ENCODE measurements at places on chromosomes 2 and 18. TPM values are rescaled to one million over a fixed set of nuclear protein-coding genes. Genes with fewer than 3 reads are reported as not detected.

Gene ATP9B
- 7.2 TPM for total RNA-seq

Gene SP5
- 2.1 TPM for total RNA-seq

Gene ATP5MC3
- 368 TPM for total RNA-seq

Gene SOX11
- total RNA-seq: 11.9 TPM

Gene ABCG5
- not detected for total RNA-seq

DNA sequence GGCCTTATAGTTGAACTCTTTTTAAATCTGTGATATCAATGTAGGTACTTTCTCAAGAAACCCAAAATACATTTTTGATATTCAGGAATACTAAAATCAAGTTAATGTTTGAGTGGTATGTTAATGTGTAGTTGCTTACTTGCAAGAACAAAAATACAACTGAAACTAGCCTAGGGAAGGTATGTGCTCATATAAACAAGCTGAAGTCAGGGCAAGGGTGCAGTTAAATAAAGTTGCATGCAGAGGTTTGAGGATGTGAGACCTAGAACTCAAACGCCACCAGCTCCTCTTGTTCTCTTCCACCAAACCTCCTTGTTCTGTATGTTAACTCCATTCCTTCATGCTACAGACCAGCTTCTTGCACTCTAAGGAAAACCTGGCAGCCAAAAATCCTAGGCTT, 388.3 kb upstream of the SMIM21 start:
- no peak for DNase-seq

GRCh38 chr2:177675350-177675821, 282.8 kb downstream of the AGPS start:
- DNase-seq: no peak

DNA sequence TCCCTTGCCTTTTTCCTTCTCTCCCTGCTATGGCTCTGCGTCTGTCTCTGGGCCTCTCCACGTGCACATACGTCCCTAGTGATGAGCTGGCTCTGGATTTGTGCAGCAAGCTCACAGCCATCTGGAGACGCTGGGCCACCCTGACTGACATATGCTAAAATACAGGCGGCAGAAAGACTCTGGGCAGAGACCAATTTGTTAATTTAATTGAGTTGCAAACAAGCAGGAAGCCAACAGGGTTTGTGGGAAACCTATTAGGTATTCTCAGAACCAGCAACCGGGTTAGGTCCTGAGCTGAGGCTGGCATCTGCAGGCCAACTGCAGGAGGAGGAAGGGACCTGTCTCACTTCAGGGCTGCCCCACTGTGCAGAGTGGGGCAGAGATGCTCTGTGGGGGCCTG, 53.5 kb upstream of the SMAD2 start:
- no peak for DNase-seq
